Tibial artery (tissue), 4 donors: ENCODE measurements at places on chromosomes 1 and 21.

GRCh38 chr1:202659541-202659940 is 50.7 kb downstream of the SYT2 start:
- DNase-seq = no peak

DNA sequence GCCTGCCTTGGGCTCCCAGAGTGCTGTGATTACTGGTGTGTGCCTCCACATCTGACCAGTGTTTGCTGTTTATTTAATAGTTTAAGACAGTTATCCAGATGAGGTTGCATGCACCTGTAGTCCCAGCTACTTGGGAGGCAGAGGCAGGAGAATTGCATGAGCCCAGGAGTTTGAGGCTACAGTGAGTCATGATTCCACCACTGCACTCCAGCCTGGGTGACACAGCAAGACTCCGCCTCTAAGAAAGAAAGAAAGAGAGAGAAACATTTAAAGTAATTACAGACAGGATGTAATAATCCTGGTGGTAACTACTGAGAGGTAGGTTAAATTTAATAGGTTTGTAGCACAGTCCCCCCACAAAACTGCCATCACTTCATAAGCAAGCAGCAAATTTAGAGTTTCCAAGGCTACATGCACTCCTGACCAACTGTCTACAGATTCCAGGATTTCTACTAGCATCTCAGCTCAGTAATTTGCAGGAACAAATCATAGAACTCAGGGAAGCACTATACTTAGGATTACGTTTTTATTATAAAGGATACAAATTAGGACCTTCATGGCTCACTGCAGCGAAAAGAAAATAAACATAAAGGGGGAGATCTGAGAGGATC is 89.6 kb downstream of the PKN2 start:
- DNase-seq = no peak

DNA sequence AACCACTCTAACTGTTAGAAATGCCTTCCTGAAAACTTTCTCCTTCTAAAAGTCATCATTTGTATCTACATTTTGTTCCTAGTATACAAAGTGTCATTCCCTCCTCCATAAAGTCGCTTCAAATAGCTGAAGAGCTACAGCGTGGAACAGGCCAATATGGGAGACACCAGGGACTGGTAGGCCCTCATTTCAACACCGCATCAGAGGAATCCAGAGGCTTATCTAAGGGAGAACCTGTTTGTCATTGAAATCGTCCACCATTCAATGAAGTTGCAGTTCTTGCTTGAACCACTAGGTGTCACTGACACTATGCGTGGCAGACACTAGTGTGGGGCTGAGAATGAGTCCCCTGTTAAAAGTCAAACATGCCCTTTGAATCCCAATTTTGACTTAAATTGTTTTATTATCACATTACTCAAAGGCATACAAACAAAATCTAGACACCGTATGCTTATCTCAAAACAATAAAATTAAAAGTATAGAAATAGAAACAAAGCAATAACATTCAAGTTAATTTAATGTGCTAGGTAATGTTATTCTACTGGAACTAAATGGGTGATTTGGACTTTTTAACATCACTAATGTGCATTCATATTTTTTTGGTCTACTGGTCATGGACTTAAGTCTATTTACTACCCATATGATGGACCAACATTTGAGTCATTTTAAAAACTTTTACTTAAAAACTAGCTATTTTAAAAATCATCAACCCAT is 182.3 kb downstream of the FCRL5 start:
- DNase-seq = peak; percentile 33

GRCh38 chr1:67159233-67159632 is 7.0 kb upstream of the IL23R start:
- DNase-seq = no peak

- DNase-seq = peak; percentile 79
These were observed 85.2 kb downstream of the ARHGEF10L start for GRCh38 chr1:17624611-17625233.

- no peak for DNase-seq
These were observed 59.6 kb downstream of the FMN2 start for GRCh38 chr1:240151136-240151735.

DNA sequence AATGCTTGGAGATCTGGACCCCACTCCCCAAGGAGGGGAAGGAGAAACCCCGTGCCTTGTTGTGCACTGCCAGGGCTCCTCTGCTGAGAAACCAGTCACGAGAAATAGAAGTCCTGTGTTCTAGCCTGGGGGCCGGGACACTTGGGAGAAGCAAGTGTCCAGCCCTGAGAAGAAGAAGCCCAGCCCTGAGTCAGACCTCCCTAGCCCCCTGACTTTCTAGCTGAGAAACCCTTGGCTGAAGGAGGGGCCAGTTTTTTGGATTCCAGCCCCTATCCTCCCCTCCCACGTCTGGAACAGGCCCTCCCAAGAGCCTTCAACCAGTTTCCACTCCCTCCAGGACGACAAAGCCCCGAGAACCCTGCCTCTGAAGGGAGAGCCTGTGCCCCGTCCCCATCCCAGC is 100.5 kb downstream of the NAV1 start:
- no peak for DNase-seq

GRCh38 chr1:39787468-39787867 is 1.2 kb downstream of the BMP8B start:
- DNase-seq = no peak

- DNase-seq = no peak
These were observed 96.3 kb upstream of the ACTL8 start for GRCh38 chr1:17658837-17659236.

DNA sequence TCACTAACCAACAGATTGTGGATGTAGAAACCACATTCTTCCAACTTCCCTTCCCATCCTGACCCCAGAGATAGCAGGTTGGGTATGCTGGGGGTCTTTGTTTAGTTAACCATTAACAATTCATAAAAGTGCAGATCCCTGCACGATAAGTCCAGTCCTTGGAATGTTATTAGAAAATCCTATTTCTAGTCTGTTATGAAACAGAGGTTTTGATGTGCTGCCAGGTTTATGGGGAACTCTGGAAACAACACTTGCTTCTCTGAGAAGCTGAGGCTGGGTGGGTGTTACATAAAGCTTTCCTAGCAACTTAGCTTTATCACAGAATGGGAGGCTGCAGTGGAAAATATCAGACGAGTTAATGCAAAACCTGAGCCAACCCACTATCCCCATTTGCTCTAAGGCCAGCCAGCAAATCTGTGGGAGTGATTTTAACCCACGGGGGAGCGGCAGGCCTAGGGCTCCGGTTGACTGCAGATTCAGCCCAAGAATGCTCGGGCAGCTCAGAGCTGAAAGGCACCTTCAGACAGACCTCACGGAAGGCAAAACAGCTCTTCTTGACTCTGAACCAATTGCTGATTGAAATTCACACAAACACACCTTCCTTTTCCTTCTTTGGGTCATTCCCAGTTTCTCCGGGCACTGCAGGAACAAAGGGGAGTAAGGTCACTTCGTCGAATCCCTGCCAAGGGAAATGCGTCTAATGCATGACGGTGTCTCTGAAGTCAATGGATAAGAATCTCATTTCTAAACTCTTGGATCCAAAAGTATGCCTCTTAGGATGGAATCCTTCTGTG is 111.7 kb upstream of the IRF2BP2 start:
- DNase-seq = peak; percentile 81

- no peak for DNase-seq
These were observed 76.8 kb upstream of the DNAJC6 start for GRCh38 chr1:65232461-65232990.

- no peak for DNase-seq
These were observed 30.9 kb downstream of the LRRC8B start for GRCh38 chr1:89555550-89555949.

GRCh38 chr1:64240206-64240605 is 36.8 kb downstream of the UBE2U start:
- no peak for DNase-seq

- peak; percentile 17 for DNase-seq
These were observed 308.0 kb downstream of the MATN1 start for GRCh38 chr1:30415171-30415940.

DNA sequence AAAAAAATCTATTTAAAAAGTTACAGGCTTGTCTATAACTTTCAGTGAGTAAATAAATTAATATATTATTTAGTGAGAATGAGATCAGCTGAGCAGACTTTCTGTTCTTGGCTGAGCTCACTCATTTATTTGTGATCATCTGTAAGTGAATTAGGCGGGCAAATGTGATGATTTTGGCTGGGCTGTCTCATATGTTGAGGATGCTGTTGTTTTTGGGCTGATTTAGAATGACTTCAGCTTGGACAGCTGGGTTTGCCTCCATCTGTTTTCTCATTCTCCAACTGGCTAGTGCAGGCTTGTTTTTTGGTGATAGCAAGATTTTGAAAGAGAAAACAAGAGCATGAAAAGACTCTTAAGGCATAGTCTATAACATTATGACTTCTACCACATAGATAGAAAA is 475.8 kb upstream of the OLFM3 start:
- no peak for DNase-seq

DNA sequence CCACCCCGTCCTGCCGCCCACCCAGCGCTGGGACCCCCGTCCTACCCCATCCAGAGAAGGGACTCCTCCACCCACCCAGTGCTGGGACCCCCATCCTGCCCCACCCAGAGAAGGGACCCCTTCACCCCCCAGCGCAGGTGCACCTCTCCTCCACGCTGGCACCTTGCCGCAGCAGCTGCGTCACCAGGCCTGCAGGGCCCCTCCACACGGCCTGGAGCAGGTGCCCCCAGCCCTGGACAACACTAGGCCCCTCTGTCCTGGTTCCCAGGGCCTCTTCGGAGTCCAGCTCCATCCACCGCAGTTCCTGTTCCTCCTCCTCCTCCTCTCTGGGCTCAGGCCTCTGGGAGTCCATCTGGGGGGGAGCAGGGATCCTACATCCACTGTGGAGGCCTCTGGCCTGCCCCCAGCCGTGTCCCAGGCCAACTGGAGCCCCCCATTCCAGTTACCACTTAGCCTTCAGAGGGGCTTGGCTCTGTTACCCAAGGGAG is 378 bp downstream of the ANKRD65 start:
- DNase-seq = no peak

DNA sequence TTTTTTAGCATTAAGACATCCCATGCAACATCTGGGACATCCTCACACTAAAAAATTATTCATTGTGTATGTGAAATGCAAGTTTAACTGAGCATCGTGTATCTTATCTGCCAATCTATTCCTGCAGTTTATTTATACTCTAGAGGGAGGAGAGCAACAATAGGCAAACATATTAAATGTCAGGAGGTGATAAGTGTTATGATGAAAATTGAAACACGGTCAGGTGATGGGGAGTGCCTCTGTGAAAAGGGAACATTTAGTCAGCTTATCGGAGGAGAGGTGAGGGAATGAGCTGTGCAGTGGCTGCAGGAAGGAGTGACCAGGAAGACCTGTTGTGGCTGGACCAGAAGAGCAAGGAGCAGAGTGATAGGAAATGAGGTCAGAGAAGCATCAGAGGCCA is 775 bp upstream of the EFCAB14 start:
- no peak for DNase-seq

- no peak for DNase-seq
These were observed 9.4 kb upstream of the AKR1A1 start for GRCh38 chr1:45541193-45541592.

DNA sequence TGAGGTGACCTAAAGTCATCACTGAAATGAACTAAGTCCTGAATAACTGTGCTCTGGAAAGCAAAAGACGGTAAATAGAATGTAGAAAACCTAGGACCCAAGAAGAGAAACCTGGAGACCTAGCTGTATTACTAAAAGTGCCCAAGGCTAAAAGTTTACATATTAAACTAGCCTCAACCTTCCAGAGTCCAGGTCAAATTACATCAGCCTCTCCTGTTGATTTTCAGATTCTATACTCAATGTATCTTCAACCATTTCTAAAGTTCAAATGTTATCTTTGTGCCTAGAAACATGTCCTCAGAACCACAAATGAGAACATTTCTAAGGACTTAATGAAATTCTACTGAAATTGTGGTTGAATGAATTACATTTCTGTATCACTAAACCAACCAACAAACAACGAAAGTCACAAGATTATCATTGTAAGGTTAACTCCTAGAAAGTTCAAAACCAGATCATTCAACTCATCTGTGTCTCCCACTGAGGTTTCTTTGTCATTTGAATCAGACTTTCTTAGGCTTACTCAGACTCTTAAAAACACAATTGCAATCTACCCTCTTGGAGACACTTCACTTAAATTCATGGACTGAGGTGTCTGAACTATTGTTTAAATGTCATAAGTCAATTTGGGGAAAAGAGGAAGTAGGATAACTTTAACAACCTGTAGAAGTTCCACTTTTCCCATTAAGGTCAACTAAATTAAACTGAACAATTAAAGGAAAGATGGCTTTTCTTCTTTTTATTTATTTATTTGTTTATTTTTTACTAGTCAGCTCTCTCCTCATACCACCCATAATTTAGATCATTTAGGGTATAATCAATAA is 207.7 kb downstream of the BARHL2 start:
- no peak for DNase-seq

DNA sequence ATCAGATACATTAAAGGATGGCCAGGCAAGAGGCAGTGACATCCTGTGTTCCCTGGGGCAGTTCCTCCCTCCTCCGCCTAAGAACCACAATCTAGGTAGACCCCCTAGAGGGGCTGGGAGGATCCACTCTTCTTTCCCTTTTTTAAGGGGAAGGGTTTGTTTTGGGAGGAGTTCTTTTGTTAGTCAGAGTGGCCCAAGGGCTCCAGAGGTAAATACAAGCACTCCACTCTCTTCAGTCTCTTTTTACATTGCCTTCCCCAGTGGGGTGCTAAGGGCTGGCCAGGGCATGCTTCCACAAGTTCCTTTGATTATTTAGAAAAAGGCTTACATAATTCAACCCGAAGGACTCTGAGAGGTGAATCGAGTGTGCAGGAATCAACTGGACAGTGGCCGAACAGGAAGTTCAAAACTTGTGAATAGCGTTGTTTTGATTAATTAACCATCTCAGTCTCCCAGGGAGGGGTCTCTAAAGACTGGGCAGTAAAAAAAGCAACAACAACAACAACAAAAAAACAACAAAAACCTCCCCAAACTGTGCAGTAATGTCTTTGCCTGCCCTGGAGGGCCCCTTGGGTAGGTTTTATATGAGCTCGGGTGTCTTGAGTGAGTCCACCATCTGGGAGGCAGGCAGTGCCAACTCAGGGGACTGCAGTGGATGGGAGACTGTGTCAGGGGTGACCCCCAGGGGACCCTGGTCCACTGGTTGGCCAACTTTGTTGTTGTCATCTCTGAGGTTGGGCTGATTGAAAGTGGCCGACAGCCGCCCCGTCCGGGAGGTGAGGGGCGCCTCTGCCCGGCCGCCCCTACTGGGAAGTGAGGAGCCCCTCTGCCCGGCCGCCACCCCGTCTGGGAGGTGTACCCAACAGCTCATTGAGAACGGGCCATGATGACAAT is 33.2 kb upstream of the ENO1 start:
- DNase-seq = no peak

GRCh38 chr1:54623216-54624007 is at the start of gene FAM151A:
TSS of gene FAM151A (minus strand) at chr1:54623525. CDS start at chr1:54623395, 130 bp downstream.
- no peak for DNase-seq

- DNase-seq = no peak
These were observed 11.2 kb downstream of the KIFAP3 start for GRCh38 chr1:170063109-170063826.

DNA sequence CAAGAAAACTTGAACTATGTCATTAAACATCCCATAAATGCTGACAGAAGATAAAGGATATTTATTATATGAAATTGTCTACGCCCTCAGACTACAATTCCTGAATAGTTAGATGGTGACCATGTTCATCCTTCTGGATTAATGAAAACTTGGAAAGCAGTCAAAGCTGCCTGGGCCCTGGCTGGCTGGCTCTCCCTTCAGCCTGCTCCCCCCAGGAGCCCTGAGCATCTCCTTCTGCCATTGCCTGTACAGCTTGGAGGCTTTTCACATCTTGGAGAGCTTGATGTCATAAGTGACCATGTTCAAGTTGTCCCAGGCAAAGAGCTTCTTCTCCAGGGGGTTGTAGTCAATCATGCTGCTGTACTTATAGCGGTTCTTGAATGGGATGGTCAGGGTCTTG is 13.6 kb downstream of the MYOCOS start:
- DNase-seq = no peak
